ENCODE measurements at places on chromosomes 6 and 20. TPM values are rescaled to one million over a fixed set of nuclear protein-coding genes. Genes with fewer than 3 reads are reported as not detected.

The CST5 gene
- not detected for total RNA-seq

The C20orf202 gene
- total RNA-seq: not detected

The DAAM2 gene
- total RNA-seq: not detected

The SLC17A9 gene
- 47.3 TPM for total RNA-seq

The SLX4IP gene
- total RNA-seq: 7.0 TPM

The SLC13A3 gene
- not detected for total RNA-seq

The PSMB8 gene
- total RNA-seq: 295 TPM

The MCCD1 gene
- total RNA-seq: not detected

The OPN5 gene
- total RNA-seq: not detected

The CRISP2 gene
- total RNA-seq: not detected

The GABRR2 gene
- total RNA-seq: 0.23 TPM

The OR2J3 gene
- not detected for total RNA-seq

The B3GAT2 gene
- total RNA-seq: not detected

The GJA1 gene
- total RNA-seq: 0.06 TPM

The PBOV1 gene
- total RNA-seq: not detected

The KCNK16 gene
- not detected for total RNA-seq

The FAM83B gene
- total RNA-seq: not detected

The RPRD1B gene
- 38.8 TPM for total RNA-seq

The ISM1 gene
- total RNA-seq: 1.9 TPM

The RAE1 gene
- total RNA-seq: 52.0 TPM

The C20orf173 gene
- not detected for total RNA-seq

The UTRN gene
- total RNA-seq: 31.5 TPM

The ZSCAN31 gene
- 0.61 TPM for total RNA-seq

The FLRT3 gene
- not detected for total RNA-seq

The MOXD1 gene
- not detected for total RNA-seq

The OXT gene
- 0.46 TPM for total RNA-seq

The SLPI gene
- not detected for total RNA-seq

The COL12A1 gene
- not detected for total RNA-seq

The CGA gene
- total RNA-seq: not detected

The ECT2L gene
- total RNA-seq: not detected

The TUBB2B gene
- total RNA-seq: not detected

The CALHM5 gene
- total RNA-seq: not detected

The CEP162 gene
- total RNA-seq: 6.3 TPM

The RAET1L gene
- total RNA-seq: not detected

The LSM2 gene
- 154 TPM for total RNA-seq

The FRK gene
- total RNA-seq: 0.06 TPM

The MYB gene
- 29.1 TPM for total RNA-seq

The DEFB123 gene
- total RNA-seq: not detected

The CLIC5 gene
- 6.6 TPM for total RNA-seq

The HUS1B gene
- 0.82 TPM for total RNA-seq

The UST gene
- 8.1 TPM for total RNA-seq
